A549 treated with CpdA at 1 μM for 4 hours (cell line): ENCODE measurements at places on chromosomes 16 and 17. TPM values are rescaled to one million over a fixed set of nuclear protein-coding genes. Genes with fewer than 3 reads are reported as not detected.

The PTX4 gene
- not detected in 5 replicates for total RNA-seq

The SEPTIN1 gene
- total RNA-seq, result 1.4 to 2.2 TPM (median 1.8 TPM) in 5 replicates

The TIGD7 gene
- 0.86 to 1.5 TPM (median 1.4 TPM) in 5 replicates for total RNA-seq

The RNF166 gene
- 10.9 to 19.8 TPM (median 16.0 TPM) in 5 replicates for total RNA-seq

The CPHXL2 gene
- total RNA-seq, result not detected in 5 replicates

The ITGAL gene
- 0.08 to 0.22 TPM (median 0.10 TPM) in 3 of 5 replicates, not detected in the others for total RNA-seq

The TAT gene
- 0.02 to 0.09 TPM (median 0.05 TPM) in 3 of 5 replicates, not detected in the others for total RNA-seq

The ZSCAN10 gene
- 0.03 TPM in 1 of 5 replicates, not detected in the others for total RNA-seq

The ZNF785 gene
- total RNA-seq, result not detected in 5 replicates

The CACNG1 gene
- 0.13 to 0.20 TPM (median 0.14 TPM) in 3 of 5 replicates, not detected in the others for total RNA-seq

The CES5A gene
- 0.03 TPM in 1 of 5 replicates, not detected in the others for total RNA-seq

The GDPD1 gene
- total RNA-seq, result 0.81 to 1.3 TPM (median 0.98 TPM) in 5 replicates

The KRTAP1-1 gene
- total RNA-seq, result not detected in 5 replicates

The SULT1A1 gene
- 5.0 to 5.5 TPM (median 5.3 TPM) in 5 replicates for total RNA-seq

The CRHR1 gene
- total RNA-seq, result 0.11 to 0.27 TPM (median 0.12 TPM) in 4 of 5 replicates, not detected in the other

The IKZF3 gene
- total RNA-seq, result not detected in 5 replicates

The NOTUM gene
- total RNA-seq, result 0.23 to 0.60 TPM (median 0.38 TPM) in 5 replicates
